ENCODE measurements at places on chromosomes 1 and 21.

DNA sequence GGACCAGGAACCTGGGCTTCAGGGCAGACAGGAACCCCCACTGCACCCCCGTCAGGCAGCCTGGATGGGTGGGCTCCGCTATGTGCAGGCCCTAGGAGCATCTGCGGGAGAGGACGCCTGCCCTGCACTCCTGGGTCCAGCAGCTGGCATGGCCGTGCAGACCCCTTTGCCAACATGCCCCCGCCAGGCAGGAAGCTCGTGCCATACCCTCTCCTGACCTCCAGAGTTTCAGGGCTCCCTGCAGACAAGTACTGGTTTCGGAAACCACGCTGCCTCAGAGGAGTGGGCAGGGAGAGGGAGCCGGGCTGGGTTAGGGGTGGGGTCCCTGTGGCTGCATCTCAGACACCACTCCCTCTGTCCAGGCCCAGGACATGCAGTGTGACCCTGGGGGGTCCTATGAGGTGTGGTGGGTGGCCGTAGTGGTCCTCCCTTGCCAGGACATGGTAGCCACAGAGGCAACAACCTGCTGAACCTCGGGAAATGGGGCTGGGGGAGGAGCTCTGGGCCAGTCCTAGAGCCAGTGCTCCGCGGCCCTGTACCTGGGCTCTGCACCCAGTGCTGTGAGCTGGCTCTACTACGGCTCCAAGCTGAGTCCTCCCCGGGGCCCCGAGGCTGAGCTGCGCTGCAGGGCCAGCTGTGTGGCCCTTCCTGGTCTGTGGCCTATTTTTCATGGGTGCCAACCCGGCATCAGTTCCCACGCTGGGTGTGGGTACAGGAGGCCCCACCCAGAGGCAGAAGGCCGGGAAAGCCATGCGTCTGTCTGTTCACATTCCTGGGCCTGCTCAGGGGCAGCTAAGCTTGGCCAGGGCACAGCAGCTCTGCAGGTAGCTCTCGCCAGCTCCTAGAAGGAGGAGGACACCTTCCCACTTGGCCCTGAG, 1.4 kb downstream of the PLEKHN1 start:
- DNase-seq, result peak; percentile 50

GRCh38 chr1:225508538-225509375, 80.9 kb upstream of the LBR start:
- DNase-seq, result peak; percentile 97

DNA sequence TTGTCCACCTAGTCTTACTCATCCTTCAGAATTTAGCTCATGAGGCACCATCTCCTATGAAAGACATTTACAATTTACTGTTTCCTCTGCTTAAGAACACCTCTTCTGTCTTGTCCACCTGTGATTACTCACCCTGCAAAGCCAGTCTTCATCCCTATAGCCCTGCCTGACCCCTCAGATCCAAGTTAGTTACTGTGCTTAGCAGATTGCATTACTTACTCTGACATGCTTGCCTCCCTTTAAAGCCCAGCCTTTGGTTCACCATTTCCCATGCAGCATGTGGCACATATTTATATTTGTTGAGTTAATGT, 60.9 kb upstream of the VCAM1 start:
- DNase-seq, result no peak

GRCh38 chr1:7346070-7346596, 425.0 kb upstream of the VAMP3 start:
- no peak for DNase-seq

DNA sequence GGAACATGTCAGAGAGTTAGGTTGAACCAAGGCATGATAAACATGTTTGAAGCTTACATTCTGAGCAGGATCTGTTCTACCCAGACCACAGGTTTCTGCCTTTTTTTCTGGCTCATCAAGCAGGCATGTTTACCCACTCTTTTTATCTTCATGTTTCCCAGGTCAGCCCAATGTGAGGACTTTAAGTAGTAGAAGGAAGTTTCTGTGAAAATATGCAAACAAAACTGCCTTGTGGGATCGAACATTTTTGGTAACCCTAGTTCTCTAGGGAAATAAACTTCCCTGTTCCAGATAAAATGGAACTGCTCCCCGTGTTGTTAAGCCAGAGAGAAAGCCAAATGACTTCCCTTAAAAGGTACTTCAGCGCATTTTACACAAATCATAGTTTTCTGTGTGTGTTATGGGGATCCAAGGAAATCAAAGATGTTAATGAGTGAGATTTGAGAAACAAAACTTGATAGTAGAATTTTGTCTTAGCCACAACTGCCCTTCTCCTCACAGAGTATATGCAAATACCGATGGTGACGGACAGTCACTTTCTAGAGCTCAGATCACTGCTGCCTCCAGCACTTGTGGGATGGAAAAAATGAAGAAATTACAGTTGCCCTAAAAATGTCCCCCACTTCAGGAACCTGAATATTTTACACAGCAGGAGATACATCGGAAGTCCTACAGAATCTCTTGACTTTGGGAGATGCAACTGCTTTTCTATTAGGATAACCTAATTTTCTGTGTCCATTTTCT, 765 bp upstream of the HIPK1 start:
- DNase-seq, result no peak

- DNase-seq, result no peak
Observed at GRCh38 chr1:183572721-183573120, 17.5 kb downstream of the NCF2 start.

GRCh38 chr1:47593013-47593568, 155.2 kb downstream of the FOXD2 start:
- DNase-seq, result peak; percentile 13

DNA sequence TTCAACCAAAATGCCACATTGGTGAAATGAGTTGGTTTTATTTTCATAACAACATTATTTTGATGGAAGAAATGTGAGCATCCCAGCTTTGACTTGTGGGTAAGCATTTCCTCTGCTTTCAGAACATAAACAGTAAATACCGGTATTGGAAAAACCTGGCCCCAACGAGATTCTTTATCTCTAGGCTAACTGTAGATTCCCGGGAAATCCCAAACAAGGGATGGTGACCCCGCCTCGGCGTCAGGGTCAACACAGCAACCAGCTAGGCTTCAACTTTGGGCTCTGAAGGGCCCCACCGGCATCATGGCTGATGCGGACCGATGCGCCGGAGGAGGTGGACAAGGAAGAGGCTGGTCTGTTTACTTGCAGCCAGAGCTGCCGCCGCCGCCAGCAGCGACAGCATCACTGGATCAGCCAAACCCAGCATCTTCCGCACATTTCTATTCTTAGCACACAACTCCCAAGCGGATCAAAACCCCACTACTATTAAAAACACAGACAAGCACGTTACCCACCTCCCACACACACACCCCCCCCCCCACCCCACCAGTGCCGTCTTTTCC, 1.1 kb downstream of the AKT3 start:
- peak; percentile 20 for DNase-seq

Measured in epithelial cell of esophagus (primary cell).